ENCODE measurements at places on chromosomes 6 and 20.

DNA sequence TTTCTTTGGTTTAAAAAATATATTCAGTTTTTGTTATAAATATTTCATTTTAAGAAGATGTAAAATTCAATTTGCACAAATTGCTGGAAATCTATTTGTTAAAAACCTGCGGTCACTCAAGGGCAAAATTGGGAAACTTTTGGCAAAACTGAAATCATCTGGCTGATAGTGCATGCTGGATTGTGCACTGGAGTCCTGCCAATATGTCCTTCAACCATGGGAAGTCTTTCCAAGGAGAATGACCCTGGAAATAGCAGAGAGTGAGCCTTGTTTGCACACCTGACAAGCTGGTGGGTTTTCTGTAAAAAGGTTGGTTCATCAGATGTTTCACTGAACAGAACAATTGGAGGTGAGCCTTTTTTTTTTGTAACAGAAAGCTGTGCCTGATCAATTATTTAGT lies 413.5 kb downstream of the BTBD3 start:
- no peak for DNase-seq

- no peak for DNase-seq
These were observed 149.4 kb downstream of the DHX35 start for GRCh38 chr20:39111359-39112177.

DNA sequence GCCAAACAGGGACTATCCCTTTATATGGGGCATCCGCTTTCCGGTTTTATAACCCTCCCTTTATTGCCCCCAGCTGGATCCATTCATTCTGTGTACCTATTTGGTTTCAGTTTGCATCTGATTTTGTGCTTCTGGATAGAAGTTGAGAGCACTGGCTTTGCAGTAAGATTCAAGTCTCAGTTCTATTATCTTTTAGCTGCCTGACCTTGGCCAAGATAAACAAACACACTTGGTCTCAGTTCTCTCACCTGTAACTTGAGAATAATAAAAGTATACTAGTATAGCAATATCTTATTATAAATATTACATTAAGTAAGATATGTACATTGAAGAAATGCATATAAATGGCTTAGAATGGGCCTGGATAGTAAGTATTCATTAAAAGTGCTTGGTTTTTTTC lies 182.4 kb upstream of the TSHZ2 start:
- no peak for DNase-seq

DNA sequence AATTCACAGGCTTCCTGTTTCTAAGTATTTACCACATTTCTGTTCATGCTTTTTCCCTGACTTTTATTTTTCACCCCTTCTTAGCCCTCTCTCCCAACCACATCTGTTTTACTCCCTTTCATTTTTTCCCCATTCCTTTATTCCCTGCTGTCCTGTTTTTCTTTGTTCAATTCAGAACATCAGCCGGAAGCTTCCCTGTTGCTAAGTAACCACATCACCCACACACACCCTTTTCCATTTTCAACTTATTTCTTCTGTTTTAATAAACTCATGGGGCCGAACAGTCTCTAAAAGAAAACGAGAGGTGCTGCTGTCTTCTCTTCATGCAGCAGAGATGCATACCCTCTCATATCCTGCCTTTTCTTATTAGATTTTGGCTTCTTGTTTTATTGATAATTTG lies 53.5 kb upstream of the CEP85L start:
- DNase-seq: no peak
